ENCODE measurements at places on chromosomes 3 and 15.

GRCh38 chr3:1093217-1093616, 393 bp downstream of the CNTN6 start:
- no peak for DNase-seq

DNA sequence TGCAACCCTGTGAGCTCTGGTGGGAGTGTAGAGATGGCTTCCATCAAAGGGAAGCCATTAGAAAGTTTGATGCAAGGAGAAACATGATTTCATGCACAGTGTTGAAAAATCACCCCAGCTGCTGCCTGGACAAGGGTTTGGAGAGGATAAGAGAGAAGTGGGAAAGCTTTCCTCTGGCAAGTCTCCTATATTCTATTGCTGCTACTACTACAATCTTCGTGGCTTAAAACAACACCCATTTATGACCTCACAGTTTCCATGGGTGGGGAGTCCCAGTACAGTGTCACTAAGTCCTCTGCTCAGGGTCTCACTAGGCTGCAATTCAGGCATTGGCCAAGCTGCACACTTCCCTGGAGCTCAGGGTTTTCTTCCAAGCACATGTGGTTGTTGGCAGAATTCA, 229.3 kb downstream of the TAFA4 start:
- no peak for DNase-seq

GRCh38 chr3:173055228-173055933, 85.7 kb downstream of the SPATA16 start:
- DNase-seq, result no peak

DNA sequence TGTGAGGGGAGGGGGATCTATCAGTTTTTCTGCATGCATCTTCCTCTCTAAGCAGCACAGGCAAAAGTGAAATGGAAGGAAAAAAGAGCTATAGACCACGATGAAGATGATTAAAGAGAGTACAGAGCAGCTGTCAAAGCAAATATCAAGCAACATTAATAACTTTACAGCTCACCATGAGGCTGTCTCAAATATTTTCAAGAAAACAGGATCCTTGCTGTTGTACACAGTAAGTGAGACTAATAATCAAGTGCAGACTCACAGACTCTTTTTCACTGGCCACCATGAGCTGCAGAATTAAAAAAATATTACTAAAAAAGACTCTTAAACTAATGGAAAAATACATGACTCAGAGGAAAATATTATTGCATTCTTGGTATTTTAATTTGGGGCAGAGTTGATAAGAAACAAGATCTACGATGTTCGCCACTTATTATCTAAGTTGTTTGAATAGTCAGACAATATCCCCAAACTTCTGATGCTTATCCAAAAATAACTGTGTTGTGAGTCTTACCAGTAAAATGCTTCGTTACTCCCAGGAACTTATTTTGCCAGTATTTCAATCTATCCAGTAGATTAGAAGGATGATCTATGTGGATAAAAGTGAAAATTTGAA, 817.5 kb upstream of the ALCAM start:
- no peak for DNase-seq

DNA sequence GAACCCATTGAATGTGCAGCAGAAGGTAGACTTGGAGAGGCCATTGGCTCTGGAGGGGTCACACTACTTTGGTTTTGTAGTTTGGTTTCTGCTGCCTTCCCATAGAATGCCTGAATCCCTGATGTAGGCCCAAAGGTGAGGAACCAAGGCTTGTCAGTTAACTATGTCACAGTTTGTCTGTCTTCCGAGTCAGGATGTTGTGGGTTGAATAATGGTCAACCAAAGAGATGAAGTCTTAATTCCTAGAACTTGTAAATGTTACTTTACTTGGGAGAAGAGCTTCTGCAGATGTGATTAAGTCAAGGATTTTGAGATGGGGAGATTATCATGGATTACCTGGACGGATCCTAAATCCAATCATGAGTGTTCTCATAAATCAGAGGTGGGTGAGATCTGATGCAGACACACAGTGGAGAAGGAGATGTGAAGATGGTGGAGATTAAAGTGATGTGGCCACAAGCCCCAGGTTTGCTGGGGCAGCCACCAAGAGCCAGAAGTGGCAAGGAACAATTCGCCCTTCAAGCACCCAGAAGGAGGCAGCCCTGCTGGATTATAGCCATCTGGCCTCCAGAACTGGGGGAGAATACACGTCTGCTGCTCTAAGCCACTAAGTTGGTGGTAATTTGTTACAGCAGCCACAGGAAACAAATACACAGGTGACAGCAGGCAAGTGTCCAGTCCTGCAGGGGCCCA, 2.3 kb upstream of the CCR8 start:
- no peak for DNase-seq

DNA sequence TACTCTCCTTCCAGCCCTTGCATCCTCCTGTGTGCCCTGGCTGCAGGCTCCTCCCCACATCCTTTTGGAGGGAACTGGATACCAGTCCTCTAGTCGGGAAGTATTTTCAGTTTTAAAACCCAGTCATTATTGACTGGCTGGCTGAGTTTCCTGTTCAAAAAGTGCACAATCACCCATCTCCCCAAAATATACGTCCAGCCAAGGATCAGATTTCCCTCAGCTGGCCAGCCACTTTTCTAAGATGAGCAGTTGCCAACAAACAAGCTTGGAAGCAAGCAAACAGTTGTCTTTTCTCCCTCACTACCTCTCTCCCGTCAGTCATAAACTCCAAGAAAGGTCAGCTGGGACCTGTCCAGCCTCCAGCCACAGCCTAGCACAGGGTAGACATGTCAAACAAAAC, 147.7 kb upstream of the GALNT15 start:
- no peak for DNase-seq

Data from keratinocyte (primary cell).